ENCODE measurements at places on chromosomes 11 and 22. TPM values are rescaled to one million over a fixed set of nuclear protein-coding genes. Genes with fewer than 3 reads are reported as not detected.

GRCh38 chr22:44599500-44600140 is 101.6 kb upstream of the RTL6 start:
- H3K36me3 ChIP-seq = no peaks in the 10 kb centered on the region
- H3K27ac ChIP-seq = no peak overlapping the region
- peaks cover 17% of the 10 kb centered on the region for H3K27me3 ChIP-seq
- DNase-seq = no peak

GRCh38 chr11:96329855-96330510 is 13.0 kb downstream of the MAML2 start:
- peaks cover 40% of the 10 kb centered on the region for H3K36me3 ChIP-seq
- H3K27me3 ChIP-seq = no peaks in the 10 kb centered on the region
- H3K4me3 ChIP-seq = no peak overlapping the region
- peaks cover 77% of the 10 kb centered on the region for H3K4me1 ChIP-seq
- H3K27ac ChIP-seq = peak overlapping the region; percentile 79

DNA sequence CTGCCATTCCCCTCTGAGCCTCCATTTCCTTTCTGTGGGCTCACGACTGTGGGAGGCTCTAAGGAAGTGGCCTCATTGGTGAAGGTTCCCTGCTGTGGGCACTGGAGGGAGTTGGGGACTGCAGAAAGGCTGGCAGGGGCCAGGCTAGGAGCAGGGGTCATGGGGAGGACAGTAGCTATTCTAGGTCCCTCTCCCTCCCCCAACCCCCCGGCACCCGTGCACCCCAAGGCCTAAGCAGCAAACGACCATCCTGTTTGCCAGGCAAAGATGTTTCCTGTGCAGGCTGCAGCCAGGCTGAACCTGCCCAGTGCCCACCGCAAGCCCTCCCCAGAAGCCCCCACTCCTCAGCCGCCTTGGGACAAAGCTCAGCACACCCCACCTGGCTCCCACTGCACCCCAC is 189.4 kb downstream of the MN1 start:
- H3K4me3 ChIP-seq = no peak overlapping the region
- peaks cover 3% of the 10 kb centered on the region for H3K4me1 ChIP-seq
- no peaks in the 10 kb centered on the region for H3K36me3 ChIP-seq

- H3K4me1 ChIP-seq = peaks cover 56% of the 10 kb centered on the region
- H3K27ac ChIP-seq = peak overlapping the region; percentile 70
- no peaks in the 10 kb centered on the region for H3K27me3 ChIP-seq
Observed at GRCh38 chr11:35274909-35275785, 136.2 kb downstream of the CD44 start.

PIH1D2 gene
- total RNA-seq = 0.61 TPM

ACR gene
- total RNA-seq = not detected

CCDC188 gene
- total RNA-seq = not detected

OR8G5 gene
- total RNA-seq = not detected

DNA sequence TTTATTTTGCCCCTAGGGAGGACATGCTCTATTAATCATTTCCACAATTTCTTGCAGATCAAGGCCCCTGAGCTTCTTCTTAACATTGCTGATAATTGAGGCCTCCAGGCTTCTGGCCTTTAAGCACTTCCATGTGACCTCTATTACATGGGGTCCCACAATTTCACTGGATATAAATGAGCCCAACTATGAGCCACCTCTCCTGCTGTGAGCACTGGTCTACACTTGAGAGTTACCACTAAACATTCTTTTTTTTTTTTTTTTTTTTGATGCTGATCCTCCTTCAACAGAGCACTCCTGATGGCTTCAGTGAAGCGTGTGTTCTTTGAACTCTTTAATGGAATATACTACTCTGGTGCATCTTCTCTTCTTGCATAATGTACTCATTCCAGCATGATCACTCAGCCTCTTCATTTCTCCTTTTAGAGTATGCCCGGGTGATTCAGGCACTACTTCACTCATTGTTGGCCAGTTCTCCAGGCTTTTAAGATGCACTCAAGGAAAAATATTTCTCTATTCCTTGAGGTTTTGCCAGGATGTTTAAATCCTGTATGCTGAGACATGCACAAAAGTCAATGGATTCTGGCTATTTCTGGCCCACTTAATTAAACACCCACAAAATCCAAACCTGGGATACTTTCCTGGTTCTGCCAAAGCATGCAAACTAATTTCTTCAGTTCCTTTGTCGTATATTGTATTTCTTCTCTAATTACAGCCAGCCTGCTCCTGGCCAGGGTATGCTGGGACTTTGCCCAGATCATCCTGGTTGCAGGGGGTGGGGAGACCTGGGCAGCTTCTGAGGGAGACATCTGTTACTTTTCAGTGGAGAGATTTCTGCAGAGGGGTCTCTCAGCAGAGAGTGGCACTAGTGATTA is 257.8 kb upstream of the LUZP2 start:
- no peaks in the 10 kb centered on the region for H3K4me1 ChIP-seq
- no peak overlapping the region for H3K4me3 ChIP-seq
- no peak for DNase-seq
- H3K27me3 ChIP-seq = no peaks in the 10 kb centered on the region
- H3K36me3 ChIP-seq = no peaks in the 10 kb centered on the region

DNA sequence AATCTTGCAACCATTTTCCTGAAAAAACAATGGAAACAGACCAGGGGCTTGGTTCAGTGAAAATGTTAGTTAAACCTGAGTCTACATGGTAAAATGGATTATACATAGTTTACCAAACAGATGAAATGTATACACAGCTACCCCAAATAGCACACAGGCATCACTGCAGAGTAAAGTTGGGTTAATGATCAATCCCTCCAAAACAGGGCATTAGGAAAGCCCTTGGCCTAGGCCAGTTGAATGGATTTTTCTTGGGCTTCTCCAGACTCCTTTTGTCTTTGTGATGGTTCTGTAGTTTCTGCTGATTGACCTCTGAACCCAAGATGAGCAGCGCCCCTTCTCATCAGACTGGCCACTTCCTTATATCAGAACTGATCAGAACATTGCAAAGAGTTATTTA is 173.5 kb downstream of the RRAS2 start:
- H3K27me3 ChIP-seq = no peaks in the 10 kb centered on the region
- H3K4me3 ChIP-seq = no peak overlapping the region
- no peaks in the 10 kb centered on the region for H3K4me1 ChIP-seq
- DNase-seq = no peak

GRCh38 chr11:97754976-97755375 is 1265.8 kb upstream of the CNTN5 start:
- H3K4me1 ChIP-seq = no peaks in the 10 kb centered on the region
- no peak for DNase-seq
- no peaks in the 10 kb centered on the region for H3K36me3 ChIP-seq
- no peak overlapping the region for H3K4me3 ChIP-seq
- no peak overlapping the region for H3K27ac ChIP-seq
- no peaks in the 10 kb centered on the region for H3K27me3 ChIP-seq

DNA sequence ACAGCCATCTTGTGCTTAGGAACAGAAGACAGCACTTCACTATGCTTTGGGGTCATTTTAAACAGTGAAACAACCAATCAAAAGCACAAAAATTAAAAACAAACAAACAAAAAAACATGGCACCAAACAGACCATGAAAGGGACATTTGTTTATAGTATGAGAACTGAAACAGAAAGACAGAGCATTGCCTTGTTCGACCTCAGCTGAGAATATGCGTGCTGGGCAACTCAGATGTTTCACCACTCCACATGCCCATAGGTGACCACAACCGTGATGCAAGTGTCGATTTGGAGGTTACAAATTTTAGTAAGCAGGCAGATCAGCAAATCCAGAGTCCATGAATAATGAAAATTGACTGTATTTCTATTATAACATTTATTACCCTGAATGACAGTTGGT is 30.0 kb downstream of the NNMT start:
- no peak for DNase-seq
- peaks cover 2% of the 10 kb centered on the region for H3K36me3 ChIP-seq
- no peak overlapping the region for H3K4me3 ChIP-seq
- H3K27me3 ChIP-seq = peaks cover 6% of the 10 kb centered on the region
- H3K4me1 ChIP-seq = no peaks in the 10 kb centered on the region
- H3K27ac ChIP-seq = no peak overlapping the region

DNA sequence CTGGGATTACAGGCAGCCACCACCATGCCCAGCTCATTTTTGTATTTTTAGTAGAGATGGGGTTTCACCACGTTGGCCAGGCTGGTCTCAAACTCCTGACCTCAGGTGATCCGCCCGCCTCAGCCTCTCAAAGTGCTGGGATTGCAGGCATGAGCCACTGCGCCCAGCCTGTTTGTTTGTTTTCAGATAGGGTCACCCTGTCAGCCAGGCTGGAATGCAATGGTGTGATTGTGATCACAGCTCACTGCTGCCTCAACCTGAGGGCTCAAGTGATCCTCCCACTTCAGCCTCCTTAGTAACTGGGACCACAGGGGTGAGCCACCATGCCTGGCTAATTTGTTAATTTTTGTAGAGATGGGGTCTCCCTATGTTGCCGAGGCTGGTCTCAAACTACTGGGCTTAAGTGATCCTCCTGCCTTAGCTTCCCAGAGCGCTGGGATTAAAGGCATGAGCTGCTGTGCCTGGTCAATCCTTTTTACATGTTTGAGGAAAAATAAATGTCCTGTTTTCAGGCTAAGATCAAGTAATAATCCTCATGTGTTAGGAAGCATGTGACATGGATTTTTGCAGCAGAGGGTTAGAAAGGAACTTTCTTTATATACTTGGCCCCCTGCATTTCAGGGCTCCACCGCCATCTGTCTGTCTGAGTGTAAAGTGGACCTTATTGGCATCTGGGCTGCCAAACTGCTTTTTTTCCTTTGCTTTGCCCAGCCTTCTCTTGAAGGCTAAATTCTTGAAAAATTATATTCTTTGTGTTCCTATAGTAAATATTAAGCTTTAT is 4.8 kb upstream of the SLC3A2 start:
- no peak overlapping the region for H3K4me3 ChIP-seq
- no peaks in the 10 kb centered on the region for H3K27me3 ChIP-seq
- no peak for DNase-seq
- peaks cover 35% of the 10 kb centered on the region for H3K36me3 ChIP-seq
- H3K4me1 ChIP-seq = peaks cover 12% of the 10 kb centered on the region
- no peak overlapping the region for H3K27ac ChIP-seq

TRIM49D2 gene
- total RNA-seq = not detected

- no peaks in the 10 kb centered on the region for H3K4me1 ChIP-seq
- no peak overlapping the region for H3K27ac ChIP-seq
- H3K27me3 ChIP-seq = no peaks in the 10 kb centered on the region
Observed at GRCh38 chr11:117395476-117395875, 67.8 kb downstream of the CEP164 start.

GAB4 gene
- not detected for total RNA-seq

DNA sequence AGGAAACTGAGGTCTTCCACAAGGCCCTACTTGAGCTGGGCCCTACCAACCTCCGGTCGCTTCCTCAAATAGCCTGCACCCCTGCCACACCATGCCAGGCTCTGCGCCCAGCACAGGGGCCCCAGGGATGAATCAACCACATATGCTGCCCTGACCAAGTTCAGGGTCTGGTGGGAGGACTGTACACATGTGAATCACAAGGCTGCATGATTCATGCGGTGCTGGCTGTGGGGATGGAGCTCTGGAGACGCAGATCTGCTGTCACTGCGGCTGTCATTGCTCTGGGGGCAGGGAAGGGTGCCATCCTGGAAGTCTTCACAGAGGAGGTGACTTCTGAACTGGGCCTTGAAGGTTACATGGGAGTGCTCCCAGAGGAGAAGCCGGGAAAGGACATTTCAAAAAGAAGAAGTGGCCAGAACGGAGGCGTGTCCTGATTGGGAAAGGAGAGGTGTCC is 21.5 kb downstream of the CYTH4 start:
- peak; percentile 94 for DNase-seq
- peaks cover 50% of the 10 kb centered on the region for H3K36me3 ChIP-seq
- peaks cover 91% of the 10 kb centered on the region for H3K4me1 ChIP-seq
- H3K27me3 ChIP-seq = no peaks in the 10 kb centered on the region

- H3K27ac ChIP-seq = no peak overlapping the region
- H3K36me3 ChIP-seq = no peaks in the 10 kb centered on the region
- DNase-seq = no peak
- no peak overlapping the region for H3K4me3 ChIP-seq
Observed at GRCh38 chr11:44885065-44885810, 65.4 kb downstream of the TP53I11 start.

DNA sequence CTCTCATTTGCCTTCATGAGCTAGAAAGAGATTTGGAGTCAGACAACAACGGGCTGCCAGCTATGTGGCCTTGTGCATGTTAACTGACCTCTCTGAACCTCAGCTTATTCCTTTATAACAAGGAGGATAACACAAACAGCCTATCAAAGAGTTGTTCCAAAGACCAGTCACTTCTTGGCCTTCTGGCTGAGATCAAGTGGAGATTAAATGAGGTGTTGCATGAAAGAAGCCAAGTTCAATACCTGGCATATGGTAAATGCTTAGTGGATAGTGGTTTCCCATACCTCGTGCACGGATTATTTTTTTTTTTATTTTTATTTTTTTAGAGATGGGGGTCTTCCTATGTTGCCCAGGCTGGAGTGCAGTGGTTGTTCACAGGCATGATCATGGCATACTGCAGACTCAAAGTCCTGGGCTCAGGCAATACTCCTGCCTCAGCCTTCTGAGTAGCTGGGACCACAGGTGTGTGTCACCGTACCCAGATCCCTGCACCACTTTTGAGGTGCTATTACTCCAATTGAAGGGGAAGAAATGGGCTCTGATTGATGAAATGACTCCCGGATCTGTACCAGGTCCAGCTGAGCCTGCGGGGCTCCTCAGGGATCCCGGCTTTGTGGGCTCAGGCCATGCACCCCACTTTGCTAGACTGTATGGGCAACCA is 4.9 kb downstream of the LGALS1 start:
- peaks cover 4% of the 10 kb centered on the region for H3K36me3 ChIP-seq
- DNase-seq = no peak
- H3K4me1 ChIP-seq = peaks cover 39% of the 10 kb centered on the region
- peak overlapping the region; percentile 35 for H3K27ac ChIP-seq
- H3K4me3 ChIP-seq = no peak overlapping the region

C1QTNF5 gene
- not detected for total RNA-seq

SERPING1 gene
- not detected for total RNA-seq

GRCh38 chr11:9947231-9947864 is 283.5 kb downstream of the SWAP70 start:
- H3K4me3 ChIP-seq = no peak overlapping the region
- no peak overlapping the region for H3K27ac ChIP-seq
- no peaks in the 10 kb centered on the region for H3K4me1 ChIP-seq
